NCI-H1417 treated with DMSO at 0.1 percent for 48 hours (cell line): ENCODE measurements at places on chromosomes 3 and 15.

GRCh38 chr3:82891028-82891427 is 1129.6 kb upstream of the GBE1 start:
- no peak for DNase-seq

GRCh38 chr3:97736928-97737327 is 27.6 kb upstream of the ARL6 start:
- peak; percentile 5 for DNase-seq

DNA sequence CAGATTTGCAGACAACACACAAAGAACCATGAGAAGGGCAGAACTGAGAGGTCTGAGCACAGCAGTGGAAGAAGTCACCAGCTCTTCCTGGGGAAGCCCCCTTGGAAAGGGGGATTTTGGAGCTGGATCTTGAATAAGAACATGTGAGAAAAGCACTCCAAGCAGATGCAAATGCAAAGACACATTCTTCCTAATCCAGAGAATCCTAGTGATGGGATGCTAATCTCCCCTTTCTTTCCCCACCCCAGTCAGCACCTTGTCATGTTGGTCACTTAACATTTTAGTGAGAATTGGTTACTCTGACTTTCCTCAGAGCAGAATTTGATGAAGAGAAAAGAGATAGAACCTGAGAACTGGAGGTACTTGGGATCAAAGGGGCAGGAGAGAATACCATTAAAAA is 148.5 kb downstream of the SSR3 start:
- no peak for DNase-seq

DNA sequence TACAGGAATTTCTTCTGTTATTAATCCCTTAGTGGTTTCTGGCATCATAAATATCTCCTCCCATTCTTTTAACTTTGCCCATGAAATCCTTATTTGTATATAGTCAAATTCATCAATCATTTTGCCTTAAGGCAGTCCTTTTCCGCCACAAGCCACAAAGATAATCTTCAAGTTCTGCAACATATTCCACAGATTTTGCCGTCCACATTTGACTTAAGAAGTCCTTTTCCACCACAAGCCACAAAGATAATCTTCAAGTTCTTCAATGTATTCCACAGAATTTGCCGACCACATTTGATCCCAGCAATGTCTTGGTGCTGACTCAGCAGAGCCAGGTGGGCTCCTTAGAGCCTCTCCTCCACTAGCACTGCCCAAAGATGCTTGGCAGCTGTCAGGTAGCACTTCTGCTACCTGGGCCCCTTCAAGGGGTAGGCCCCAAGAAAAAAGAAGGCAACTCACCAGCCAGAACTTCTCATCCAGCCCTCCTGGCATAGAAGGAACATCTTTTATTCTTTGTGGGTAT is 35.0 kb downstream of the SEC22C start:
- no peak for DNase-seq

DNA sequence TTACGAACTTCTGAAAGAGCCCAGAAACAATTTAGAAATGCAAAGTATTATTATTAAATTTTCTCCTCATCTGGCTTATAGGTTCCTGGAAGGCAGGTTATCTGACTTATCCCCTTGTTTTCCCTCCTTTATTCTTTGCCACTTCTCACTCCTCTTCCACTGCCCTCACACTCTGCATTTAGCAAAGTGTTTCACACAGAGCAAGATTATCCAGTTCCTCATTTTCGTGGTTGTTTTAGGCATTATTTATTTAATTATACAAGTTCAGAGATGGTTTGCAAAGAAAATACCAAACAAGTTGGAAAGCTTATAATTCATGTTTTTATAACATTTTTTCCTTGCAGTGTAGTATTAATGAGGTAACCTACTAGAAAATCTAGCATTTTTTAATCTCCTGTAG is 544.9 kb downstream of the NSUN3 start:
- no peak for DNase-seq
